MCF 10A (cell line): ENCODE measurements at places on chromosomes 2 and 18. TPM values are rescaled to one million over a fixed set of nuclear protein-coding genes. Genes with fewer than 3 reads are reported as not detected.

DNA sequence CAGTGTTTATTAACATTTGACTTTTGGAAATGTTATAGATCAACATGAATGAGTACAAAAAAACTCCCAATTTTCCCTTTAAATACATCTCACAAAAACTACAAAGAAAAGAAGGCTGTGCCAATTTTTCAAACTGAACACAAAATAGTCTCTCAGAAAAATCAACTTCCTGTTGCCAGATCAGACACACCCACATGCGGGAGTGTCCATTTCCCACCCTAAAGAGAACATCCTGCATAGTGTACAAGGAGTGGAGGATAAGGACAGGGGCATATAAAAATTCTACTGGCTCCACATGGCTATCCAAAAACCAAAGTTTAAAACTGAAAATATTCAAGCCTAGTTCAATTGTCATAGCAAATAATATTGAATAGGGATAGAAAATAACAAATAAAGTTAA, 165.3 kb downstream of the ATAD2B start:
- peaks cover 23% of the 10 kb centered on the region for H3K36me3 ChIP-seq
- no peaks in the 10 kb centered on the region for H3K27me3 ChIP-seq
- H3K4me3 ChIP-seq: no peak overlapping the region
- no peak for DNase-seq

DNA sequence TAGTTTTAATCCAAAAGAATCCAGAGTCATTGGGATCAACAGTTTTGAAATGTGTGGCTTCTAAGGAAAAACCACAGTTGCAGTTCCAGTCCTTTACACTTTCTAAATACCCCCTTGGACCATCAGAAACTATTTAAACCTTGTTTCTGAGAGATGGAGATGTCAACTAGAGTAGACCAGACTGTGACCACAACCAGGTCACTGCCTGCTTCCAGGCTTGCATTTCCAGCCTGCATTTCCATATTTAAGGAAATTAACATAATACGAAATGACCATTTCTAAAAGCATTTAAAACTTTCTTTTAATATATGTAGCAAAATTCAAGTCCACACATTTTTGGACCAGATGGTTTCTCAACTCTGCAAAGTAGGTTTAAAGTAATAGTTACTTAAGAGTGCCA, 38.4 kb downstream of the ADD2 start:
- no peaks in the 10 kb centered on the region for H3K36me3 ChIP-seq
- H3K27ac ChIP-seq: no peak overlapping the region
- peaks cover 37% of the 10 kb centered on the region for H3K27me3 ChIP-seq
- H3K4me3 ChIP-seq: no peak overlapping the region
- no peaks in the 10 kb centered on the region for H3K4me1 ChIP-seq

DNA sequence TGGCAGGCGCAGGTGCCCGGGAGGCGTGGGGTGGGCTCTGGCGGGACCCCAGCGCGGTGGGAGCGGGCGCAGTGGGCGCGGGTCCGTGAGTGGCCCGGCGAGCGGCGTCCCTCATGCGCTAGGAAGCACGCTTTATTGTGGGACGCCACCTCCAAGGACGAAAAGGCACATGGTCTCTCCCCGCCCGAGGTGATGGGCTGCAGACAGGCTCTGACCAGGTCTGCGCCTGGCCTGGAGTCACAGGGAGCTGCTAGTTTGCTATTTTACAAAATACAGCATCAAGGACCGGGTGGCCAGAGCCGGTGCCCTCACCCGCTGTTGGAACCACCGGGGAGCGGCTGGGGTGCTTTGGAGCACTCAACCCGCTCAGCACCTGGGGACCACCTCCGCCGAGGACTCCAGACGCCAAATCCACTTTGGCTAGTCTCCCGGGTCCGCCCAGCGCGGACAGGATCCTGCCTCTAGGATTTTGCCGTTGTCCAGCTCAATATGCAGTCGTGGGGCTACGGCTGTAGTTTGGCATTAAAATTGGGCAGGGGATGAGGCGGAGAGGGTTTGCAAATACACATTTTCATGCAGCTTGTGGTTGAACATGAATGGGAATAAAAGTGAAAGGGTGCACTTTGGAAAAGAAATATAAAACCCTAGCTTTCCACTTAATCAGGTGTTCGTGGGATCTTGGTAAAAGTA, 65.4 kb downstream of the LRRFIP1 start:
- peaks cover 56% of the 10 kb centered on the region for H3K4me1 ChIP-seq
- peak overlapping the region; percentile 98 for H3K27ac ChIP-seq
- no peaks in the 10 kb centered on the region for H3K27me3 ChIP-seq
- H3K4me3 ChIP-seq: peak overlapping the region; percentile 83
- peak; percentile 39 for DNase-seq

The SCYGR2 gene
- total RNA-seq: not detected in 2 replicates

GRCh38 chr2:44143701-44144100, 25.0 kb upstream of the PPM1B start:
- H3K4me3 ChIP-seq: no peak overlapping the region
- DNase-seq: no peak
- H3K27ac ChIP-seq: no peak overlapping the region
- no peaks in the 10 kb centered on the region for H3K36me3 ChIP-seq
- H3K4me1 ChIP-seq: no peaks in the 10 kb centered on the region

DNA sequence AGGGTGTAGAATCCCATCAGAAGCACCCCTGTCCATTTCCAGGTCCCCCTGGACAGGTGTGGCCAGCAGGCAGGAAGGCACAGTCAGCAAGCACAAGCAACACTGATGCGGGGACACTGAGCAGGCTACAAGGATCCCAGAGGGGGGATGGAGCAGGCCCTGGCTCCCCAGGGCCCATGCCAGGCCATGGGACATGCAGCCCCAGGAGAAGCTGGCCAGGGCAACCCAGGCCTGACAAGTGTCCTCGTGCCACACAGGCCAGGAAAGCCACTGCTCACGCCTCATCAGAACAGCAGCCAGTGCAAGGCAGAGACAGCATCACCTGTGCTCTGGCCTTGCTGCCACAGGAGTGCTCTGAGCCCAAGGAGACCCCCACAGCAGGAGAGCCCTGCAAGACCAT, 14.1 kb upstream of the GPC1 start:
- no peak overlapping the region for H3K4me3 ChIP-seq
- no peaks in the 10 kb centered on the region for H3K36me3 ChIP-seq
- no peaks in the 10 kb centered on the region for H3K4me1 ChIP-seq
- no peak for DNase-seq
- H3K27ac ChIP-seq: no peak overlapping the region
- H3K27me3 ChIP-seq: no peaks in the 10 kb centered on the region

The MYO3B gene
- not detected in 2 replicates for total RNA-seq

The PPP4R3B gene
- total RNA-seq: 97.2 and 97.4 TPM in 2 replicates

The SPDYA gene
- 2.6 and 2.8 TPM in 2 replicates for total RNA-seq

GRCh38 chr2:28286678-28287077, 106.0 kb upstream of the FOSL2 start:
- H3K4me1 ChIP-seq: peaks cover 11% of the 10 kb centered on the region
- H3K27me3 ChIP-seq: no peaks in the 10 kb centered on the region
- no peak overlapping the region for H3K4me3 ChIP-seq
- no peak for DNase-seq
- peak overlapping the region; percentile 87 for H3K27ac ChIP-seq

DNA sequence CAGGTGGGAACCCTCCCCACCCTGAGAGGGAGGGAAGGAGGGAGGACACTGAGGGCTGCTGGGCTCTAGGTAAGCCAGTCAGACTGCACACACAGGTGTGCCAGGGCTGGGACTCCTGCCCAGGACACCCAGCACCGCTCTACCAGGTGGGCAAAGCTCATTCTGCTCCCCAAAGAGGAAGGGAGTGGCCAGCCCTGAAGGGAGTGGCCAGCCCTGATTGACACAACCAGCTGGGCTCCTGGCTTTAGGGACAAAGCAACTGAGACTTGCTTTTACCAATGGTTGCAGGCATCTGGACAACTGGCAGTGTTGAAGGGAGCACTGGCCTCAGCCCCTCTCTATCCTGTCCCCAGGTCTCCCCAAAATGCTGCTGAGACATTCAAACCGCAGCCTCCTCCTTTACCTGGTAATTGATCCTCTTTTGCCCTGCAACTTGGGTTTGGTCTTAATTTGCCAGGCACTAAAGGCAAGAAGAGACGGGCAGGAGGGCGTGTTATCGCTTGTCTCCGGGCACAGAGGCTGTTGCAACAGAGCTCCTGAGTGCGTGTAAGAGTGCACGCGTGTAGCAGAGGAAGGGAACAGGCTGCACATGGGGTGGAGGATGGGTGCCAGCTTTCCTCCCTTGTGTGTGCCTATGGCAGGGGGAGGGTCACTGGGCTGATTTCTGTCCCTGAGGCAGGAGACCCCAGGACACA, 14.5 kb upstream of the FOSL2 start:
- peak overlapping the region; percentile 70 for H3K27ac ChIP-seq
- DNase-seq: peak; percentile 93
- H3K27me3 ChIP-seq: no peaks in the 10 kb centered on the region
- H3K4me3 ChIP-seq: peak overlapping the region; percentile 61

DNA sequence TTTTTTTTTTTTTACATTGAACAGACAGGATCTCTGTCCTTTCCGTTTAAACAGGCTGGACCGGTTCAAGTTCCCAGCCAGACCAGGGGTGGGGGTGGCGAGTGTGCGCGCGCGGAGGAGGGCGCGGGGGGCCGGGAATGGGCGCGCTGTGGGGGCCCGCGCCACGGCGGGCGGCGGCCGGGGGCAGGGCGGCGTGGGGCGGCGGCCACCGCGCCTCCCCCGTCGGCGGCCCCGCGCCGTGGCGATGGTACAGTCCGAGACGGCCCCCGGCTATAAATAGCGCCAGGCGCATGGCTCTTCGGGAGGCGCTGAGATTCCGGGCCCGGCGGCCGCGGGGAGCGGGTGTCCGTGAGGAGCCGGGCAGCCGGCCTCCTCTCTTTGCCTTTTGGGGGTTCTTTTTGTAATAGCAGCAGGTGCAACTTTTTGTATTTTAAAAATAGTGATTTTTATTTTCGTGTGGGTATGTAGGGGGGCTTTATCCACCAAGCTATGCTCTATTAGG, 430 bp upstream of the CELF4 start:
- H3K4me1 ChIP-seq: peaks cover 12% of the 10 kb centered on the region
- DNase-seq: peak; percentile 43
- peaks cover 72% of the 10 kb centered on the region for H3K27me3 ChIP-seq
- peaks cover 5% of the 10 kb centered on the region for H3K36me3 ChIP-seq
- H3K27ac ChIP-seq: peak overlapping the region; percentile 98

- no peak overlapping the region for H3K27ac ChIP-seq
- peaks cover under 1% of the 10 kb centered on the region for H3K4me1 ChIP-seq
- H3K4me3 ChIP-seq: no peak overlapping the region
- peak; percentile 86 for DNase-seq
- H3K36me3 ChIP-seq: peaks cover 24% of the 10 kb centered on the region
These were observed 19.9 kb upstream of the CABYR start for GRCh38 chr18:24118750-24119577.

The C2orf81 gene
- 4.3 and 5.6 TPM in 2 replicates for total RNA-seq

The CCDC148 gene
- 0.51 and 0.96 TPM in 2 replicates for total RNA-seq

GRCh38 chr18:56389190-56389589, 249.2 kb downstream of the TXNL1 start:
- H3K4me1 ChIP-seq: no peaks in the 10 kb centered on the region
- no peaks in the 10 kb centered on the region for H3K36me3 ChIP-seq
- no peak for DNase-seq
- H3K27ac ChIP-seq: no peak overlapping the region
- no peak overlapping the region for H3K4me3 ChIP-seq
- no peaks in the 10 kb centered on the region for H3K27me3 ChIP-seq

- H3K27ac ChIP-seq: no peak overlapping the region
- no peaks in the 10 kb centered on the region for H3K36me3 ChIP-seq
- no peak overlapping the region for H3K4me3 ChIP-seq
- no peak for DNase-seq
These were observed 23.1 kb downstream of the FAM178B start for GRCh38 chr2:96963316-96963715.

GRCh38 chr2:27904405-27904665, 13.8 kb downstream of the BABAM2 start:
- peaks cover 44% of the 10 kb centered on the region for H3K4me1 ChIP-seq
- DNase-seq: no peak
- no peaks in the 10 kb centered on the region for H3K27me3 ChIP-seq

The PDCD1 gene
- not detected in 2 replicates for total RNA-seq

The BARD1 gene
- 7.8 and 11.1 TPM in 2 replicates for total RNA-seq

GRCh38 chr2:134425724-134426496, 172.0 kb downstream of the MGAT5 start:
- DNase-seq: no peak
- peaks cover 10% of the 10 kb centered on the region for H3K36me3 ChIP-seq
- no peak overlapping the region for H3K27ac ChIP-seq
- H3K27me3 ChIP-seq: no peaks in the 10 kb centered on the region

DNA sequence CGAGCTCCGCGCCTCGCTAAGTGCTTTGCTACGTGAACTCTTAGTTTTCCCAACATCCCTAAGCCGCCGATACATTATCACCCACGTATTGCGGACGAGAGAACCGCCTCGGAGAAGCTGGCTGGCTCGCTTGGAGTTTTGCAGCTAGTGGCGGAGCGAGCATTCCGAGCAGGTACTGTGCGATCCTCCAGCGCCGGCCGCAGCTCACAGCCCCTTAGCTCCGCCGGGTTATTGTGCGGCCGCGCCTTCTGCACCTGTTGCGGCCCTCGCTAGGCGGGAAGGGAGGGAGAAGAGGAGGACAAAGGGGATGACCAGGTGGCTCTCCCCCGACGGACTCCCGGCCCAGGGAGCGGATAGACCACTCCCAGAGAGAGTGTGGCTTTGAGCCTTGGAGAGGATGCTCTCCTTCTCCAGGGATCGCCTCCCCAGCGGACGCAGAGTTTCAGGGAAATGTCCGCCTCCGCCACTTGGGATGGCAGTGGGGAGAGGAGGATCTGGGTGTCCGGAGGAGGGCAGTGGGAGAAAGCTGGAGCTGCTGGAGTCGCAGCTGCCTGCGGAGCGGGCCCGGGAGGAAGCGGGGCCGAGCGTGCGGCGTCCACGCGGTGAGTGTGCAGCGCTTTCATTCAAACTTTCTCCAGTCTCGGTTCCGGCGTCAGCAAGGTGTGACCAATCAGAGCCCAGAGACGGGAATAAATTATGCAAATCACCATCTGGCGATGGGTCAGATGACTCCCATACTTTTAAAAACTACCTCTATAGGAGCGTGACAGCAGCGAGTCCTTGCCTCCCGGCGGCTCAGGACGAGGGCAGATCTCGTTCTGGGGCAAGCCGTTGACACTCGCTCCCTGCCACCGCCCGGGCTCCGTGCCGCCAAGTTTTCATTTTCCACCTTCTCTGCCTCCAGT, at the start of gene LIPG:
Gene LIPG, plus strand, starts transcription at position 769 of the 905 bp plus-strand sequence. CDS start 252 bp downstream, outside the sequence.
- H3K36me3 ChIP-seq: no peaks in the 10 kb centered on the region
- H3K27ac ChIP-seq: peak within 1 kb of the TSS; percentile 1
- DNase-seq: peak; percentile 93
- H3K27me3 ChIP-seq: no peaks in the 10 kb centered on the region
- peaks cover 49% of the 10 kb centered on the region for H3K4me1 ChIP-seq

The TPRKB gene
- 40.4 and 51.0 TPM in 2 replicates for total RNA-seq

GRCh38 chr2:121248766-121249343, 36.1 kb downstream of the TFCP2L1 start:
- no peak overlapping the region for H3K27ac ChIP-seq
- H3K4me1 ChIP-seq: no peaks in the 10 kb centered on the region
- no peak for DNase-seq
- peaks cover 48% of the 10 kb centered on the region for H3K36me3 ChIP-seq

The LOXHD1 gene
- not detected in 2 replicates for total RNA-seq
